A549 treated with AZD2906 at 1 μM for 4 hours (cell line): ENCODE measurements at places on chromosomes 4 and X. TPM values are rescaled to one million over a fixed set of nuclear protein-coding genes. Genes with fewer than 3 reads are reported as not detected.

RNF113A gene
- total RNA-seq = 29.8 to 32.3 TPM (median 31.0 TPM) in 5 replicates

SPP1 gene
- total RNA-seq = 138 to 201 TPM (median 160 TPM) in 5 replicates

CLNK gene
- total RNA-seq = not detected in 5 replicates

CT45A10 gene
- total RNA-seq = 0.19 to 0.56 TPM (median 0.32 TPM) in 4 of 5 replicates, not detected in the other

PAK3 gene
- total RNA-seq = 0.03 TPM in 1 of 5 replicates, not detected in the others

IGFBP7 gene
- total RNA-seq = 217 to 341 TPM (median 261 TPM) in 5 replicates
